ENCODE measurements at places on chromosomes 11 and 22.

- DNase-seq: no peak
These were observed 563 bp upstream of the PSMA1 start for GRCh38 chr11:14520747-14521151.

DNA sequence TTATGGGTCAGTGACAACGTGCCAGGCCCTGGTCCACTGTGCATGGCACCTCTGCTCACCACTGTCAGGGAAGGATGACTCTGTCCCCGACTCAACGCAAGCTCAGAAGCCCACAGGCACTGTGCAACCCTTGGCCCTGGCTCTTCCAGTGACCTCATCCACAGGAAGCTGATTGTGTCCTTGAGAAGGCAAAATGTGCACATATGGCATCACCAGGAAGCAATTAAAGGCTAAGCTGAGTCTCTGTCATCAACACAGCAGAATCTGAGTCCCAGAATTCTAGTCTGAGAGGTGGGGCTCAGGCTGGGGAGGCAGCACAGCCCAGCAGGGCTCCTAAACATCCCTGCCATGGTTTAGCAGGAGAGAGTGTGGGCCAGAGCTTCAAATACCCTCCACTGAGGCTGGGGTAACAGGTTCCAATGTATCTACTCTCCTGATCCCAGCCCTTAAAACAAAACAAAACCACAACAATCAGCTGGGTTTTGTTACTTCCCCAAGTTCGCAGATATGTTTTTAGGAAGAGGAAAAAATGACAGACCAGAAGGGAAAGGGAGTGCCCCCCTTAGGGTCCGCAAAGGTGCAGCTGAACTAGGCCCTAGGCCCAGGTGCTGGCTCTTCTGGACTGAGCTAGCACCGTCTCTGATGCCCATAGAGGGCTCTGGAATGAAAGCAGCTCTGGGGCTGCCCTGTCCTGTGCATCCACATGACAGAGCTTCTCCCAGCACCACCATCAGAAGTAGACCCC is 33.5 kb upstream of the GNAZ start:
- no peak for DNase-seq

GRCh38 chr11:26134481-26135355 is 197.2 kb upstream of the ANO3 start:
- DNase-seq: peak; percentile 10

GRCh38 chr11:69378303-69379141 is 84.6 kb downstream of the MYEOV start:
- DNase-seq: no peak

GRCh38 chr11:86212019-86212611 is 32.4 kb upstream of the EED start:
- no peak for DNase-seq

- DNase-seq: no peak
These were observed 20.7 kb downstream of the SPATA19 start for GRCh38 chr11:133824593-133824992.

DNA sequence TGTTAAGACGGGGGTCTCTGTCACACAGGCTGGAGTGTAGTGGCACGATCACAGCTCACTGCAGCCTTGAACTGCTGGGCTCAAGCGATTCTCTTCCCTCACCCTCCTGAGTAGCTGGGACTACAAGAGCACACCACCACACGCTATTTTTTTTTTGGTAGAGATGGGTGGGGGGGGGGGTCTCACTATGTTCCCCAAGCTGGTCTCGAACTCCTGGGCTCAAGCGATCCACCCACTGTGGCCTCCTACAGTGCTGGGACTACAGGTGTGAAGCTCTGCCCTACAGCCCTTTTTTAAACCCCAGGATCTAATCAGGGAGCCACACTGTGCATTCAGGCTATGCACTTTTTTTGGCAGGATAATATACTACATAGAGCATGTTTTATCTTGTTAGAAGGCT is 1.4 kb upstream of the DHCR7 start:
- no peak for DNase-seq

DNA sequence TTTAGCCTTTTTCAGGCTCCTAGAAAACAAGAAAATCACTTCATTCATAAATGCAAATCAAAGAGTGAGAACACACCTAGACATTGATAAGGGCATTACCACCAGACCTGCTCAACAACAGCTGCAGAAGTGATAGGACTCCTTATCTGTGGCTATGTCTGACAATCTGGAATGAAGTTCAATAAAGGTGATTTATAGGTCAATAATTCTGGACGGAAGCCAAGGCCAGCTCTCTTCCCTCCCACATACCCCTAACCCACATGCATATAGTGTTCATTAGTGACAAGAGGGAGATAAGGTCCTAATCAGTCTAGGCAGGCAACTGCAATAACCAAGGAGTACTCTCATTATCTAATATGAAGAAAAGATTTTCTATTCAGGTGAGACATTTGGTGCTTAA is 111.3 kb downstream of the ETS1 start:
- no peak for DNase-seq

GRCh38 chr11:100383357-100383865 is 303.7 kb upstream of the ARHGAP42 start:
- DNase-seq: no peak

DNA sequence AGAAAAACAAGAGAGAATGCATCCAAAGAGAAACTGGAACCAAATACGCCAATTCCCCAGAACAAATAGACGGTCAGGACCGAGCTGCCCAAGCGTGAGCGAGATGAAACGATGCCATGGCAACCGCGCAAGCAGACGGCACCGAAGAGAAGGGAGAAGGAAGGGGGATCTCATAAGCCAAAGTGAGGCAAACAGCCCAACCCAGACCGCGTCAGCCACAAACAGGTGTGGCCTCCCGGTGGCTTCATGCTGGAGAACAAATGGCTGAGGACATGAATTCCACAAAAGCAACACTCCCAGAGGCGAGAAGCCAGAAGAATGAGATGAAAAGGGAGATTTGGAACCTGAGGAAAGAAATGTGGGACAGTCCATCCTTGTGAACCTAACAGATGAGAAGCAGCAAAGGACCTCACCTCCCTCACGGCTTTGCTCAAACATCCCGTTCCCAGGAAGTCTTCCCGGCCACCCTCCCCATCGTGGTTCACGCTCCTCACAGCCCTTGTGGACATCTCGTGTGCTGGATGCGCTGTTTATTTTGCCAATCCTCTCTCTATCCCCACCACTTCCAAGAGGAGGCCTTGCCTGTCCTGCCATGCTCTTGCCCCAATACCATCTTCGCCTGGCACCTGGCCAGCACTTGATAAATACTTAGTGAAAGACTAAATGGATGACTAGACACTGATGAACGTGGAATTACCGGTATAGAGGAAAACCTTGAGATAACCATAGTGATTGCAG is 89.1 kb upstream of the RTL6 start:
- no peak for DNase-seq

DNA sequence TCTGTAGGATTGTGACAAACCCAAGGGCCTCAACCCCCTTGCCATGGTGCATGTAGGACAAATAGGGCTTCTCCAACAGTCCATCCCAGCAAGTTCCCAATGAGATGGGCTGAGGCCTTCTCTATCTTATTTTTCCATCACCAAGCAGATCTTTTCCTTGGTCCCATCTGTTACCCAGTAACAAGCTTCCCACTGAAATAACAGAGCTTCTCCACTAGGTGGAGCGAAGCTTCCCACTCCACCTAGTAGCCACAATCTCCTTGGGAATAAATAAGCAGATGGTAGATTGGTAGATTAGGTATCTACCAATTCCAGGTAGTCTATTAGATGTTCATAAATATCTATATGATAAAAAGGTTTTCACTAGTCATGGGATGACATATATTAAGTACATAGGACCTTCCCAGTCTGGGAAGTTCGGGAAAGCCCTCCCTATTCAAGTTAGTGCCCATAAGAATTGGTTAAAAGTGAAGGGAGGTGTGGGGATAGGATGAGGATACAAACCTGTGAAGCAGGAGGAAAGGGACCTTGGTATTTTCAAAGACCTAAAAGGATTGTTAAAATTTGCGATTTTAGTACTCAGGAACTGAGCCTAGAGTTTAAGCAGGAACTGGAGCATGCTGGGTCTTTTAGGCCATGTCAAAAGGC is 5.9 kb upstream of the OR52L1 start:
- peak; percentile 34 for DNase-seq

GRCh38 chr11:9708544-9708943 is 44.7 kb downstream of the SWAP70 start:
- no peak for DNase-seq

DNA sequence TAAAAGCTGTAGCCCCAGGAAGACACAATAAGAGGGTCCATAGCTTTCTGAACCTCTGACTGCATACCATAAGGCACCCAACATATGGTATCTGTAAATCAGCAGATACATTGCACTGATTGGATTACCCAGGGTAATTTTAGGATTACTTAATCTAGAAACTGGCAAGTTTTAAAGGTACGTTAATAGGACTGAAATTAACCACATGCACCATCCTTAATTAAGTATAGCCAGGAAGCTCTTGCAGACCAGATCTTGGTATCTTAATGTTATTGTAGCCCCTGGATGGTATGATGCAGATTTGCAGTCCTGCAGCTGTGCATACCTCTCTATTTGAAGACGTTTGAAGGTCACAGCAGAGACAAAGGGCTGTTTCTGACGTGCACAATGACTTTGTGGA is 72.8 kb downstream of the ARHGAP42 start:
- no peak for DNase-seq

DNA sequence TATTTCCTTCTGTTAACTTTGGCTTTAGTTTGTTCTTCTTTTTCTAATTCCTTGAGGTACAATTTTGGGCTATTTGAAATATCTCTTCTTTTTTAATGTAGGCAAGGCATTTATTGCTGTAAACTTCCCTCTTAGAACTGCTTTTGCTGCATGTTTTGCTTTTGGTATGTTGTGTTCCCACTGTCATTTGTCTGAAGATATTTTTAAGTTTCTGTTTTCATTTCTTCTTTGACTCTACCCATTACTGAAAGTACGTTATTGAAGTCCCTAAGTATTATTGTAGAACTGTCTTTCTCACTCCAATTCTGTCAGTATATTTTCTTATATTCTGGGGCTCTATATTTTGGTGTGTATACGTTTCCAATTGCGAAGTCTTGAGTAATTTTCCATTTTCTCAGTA is 77.9 kb downstream of the KCNQ1OT1 start:
- no peak for DNase-seq

DNA sequence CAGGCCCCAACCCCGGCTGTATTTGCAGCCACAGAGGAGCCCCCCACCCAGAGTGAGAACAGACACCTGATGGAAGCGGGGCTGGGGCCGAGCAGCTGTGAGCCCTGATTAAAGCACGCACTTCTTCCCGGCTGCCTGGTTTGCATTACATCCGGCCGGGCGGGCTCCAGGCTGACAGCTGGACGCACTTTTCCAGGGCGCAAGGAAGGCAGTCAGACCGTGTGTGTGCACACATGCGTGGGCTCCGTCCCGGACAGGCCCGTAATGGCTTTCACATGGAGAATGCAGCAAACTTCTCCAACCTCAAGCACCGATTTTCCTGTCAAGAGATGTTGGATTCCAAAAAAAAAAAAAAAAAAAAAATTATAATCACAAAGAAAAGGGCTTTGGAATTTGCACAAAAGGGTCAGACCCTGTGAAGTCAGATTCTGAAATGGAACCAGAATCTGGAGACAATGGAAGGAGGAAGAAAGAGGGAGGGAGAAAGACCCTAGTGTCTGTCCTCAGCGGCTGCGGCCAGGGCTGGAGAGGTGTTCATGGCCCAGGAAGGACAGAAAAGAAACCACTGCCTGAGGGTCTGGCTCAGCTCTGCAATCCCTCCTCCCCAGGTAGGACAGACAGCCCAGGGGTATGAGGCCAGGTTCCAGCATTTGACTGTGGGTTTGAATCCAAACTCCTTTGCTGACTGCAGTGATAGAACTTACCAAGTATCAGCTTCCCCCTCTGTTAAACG is 365.5 kb downstream of the MN1 start:
- no peak for DNase-seq

DNA sequence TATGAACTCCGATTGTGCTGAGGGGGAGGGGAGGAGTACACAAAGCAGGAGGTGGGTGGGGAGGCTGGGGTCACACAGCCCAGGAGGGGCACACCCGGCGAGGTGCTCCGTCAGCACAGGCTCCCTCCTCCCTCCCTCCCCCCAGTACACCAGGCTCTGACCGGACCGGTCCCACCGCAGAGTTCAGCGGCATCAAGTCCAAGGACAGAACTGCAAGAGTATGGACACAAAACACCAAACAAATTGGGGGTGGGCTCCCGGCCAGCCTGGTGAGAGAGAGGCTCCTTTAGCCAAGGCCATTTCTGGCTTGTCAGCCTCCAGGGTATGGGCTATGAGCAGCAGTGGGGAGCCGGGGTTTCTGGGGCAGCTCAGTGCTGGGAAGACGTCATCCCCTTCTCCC is 68.3 kb downstream of the ST3GAL4 start:
- no peak for DNase-seq

GRCh38 chr22:29154364-29155048 is 51.2 kb upstream of the EMID1 start:
- DNase-seq: peak; percentile 95

- DNase-seq: no peak
These were observed 200.9 kb downstream of the SOX6 start for GRCh38 chr11:16155448-16155847.

GRCh38 chr11:75199412-75199955 is 41.1 kb upstream of the TPBGL start:
- DNase-seq: no peak

DNA sequence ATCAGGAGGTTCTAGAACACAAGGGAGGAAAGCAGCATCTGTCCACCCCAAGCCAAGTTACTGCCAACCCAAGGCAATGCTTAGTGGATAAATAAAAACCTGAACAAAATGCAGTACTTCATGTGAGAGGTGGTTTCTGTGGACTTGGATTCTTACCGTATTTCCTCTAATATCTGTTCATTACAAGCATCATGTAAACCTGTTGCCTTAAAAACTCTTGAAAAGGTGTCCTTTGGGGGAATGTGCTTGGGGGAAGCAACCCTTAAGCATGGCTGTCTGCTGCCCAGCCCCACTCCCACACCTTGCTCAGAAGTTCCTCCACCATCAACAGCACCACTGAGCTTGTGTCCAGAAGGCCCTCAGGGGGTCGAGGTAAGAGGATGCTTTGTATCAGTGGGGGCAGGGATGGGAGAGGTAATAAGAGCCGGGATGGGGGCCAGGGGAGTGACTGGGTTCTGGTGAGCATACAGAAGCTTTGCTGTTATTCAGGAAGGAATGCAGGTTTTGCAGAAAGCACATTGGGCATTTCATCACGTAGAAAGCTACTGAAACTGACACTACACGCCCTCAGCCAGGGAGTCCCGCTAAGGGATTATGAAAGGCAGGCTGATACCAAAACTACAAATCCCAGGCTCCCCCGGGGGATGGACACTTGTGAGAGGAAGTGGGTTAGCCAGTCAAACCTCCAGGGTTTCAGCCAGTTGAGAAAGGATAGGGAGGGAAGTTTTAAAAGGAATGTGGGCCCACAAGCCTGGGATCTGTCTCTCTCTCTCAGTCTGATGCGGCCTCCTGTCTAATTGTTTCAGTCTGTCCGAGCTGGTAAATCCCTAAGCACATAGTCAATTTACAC is 52.0 kb downstream of the KCNJ1 start:
- peak; percentile 56 for DNase-seq

DNA sequence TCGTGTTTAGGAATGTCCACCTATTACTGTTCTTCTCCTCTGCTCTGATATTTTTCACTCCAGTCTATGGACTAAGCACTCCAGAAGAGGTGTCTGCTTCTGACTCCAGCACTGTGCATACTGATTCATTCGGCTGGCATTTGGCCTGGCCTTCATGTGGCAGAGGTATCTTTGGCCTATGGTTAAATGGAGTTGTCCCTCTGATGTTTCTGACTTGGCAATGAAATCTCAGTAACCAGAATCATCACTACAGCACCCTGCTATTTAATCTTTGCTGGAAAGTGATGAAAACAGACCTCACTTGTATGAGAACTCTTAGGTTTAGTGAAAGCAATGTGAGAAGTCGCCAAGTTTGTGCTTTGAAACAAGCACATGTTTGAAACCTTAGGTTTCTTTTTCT is 155.2 kb downstream of the MAML2 start:
- DNase-seq: no peak

GRCh38 chr11:114194702-114195101 is 101.5 kb upstream of the NNMT start:
- DNase-seq: no peak

Data from HEK293T (cell line).